Pons (tissue), 1 donor: ENCODE measurements at places on chromosomes 4 and X.

GRCh38 chrX:125175991-125176584 is 143.6 kb upstream of the TEX13C start:
- DNase-seq = no peak

DNA sequence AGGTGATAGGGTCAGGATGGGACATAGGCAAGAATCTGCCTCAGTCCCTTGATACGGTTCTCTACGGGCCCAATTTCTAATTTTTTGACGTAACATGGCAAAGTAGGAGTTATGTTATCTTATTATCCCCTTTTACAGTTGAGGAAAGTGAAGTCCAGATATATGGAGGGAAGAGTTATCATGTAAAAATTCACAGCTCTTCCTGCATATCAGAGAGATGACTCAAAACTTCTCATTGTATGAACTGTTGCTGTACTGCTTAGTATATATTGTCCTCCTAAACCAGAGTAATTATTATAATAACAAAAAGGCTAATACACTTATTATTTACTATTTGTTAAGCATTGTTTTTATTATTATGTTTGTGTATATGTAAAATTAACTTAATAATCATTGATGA is 260.5 kb upstream of the IGFBP7 start:
- no peak for DNase-seq

DNA sequence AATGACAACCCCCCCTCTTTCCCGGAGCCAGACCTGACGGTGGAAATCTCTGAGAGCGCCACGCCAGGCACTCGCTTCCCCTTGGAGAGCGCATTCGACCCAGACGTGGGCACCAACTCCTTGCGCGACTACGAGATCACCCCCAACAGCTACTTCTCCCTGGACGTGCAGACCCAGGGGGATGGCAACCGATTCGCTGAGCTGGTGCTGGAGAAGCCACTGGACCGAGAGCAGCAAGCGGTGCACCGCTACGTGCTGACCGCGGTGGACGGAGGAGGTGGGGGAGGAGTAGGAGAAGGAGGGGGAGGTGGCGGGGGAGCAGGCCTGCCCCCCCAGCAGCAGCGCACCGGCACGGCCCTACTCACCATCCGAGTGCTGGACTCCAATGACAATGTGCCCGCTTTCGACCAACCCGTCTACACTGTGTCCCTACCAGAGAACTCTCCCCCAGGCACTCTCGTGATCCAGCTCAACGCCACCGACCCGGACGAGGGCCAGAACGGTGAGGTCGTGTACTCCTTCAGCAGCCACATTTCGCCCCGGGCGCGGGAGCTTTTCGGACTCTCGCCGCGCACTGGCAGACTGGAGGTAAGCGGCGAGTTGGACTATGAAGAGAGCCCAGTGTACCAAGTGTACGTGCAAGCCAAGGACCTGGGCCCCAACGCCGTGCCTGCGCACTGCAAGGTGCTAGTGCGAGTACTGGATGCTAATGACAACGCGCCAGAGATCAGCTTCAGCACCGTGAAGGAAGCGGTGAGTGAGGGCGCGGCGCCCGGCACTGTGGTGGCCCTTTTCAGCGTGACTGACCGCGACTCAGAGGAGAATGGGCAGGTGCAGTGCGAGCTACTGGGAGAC is 1.6 kb downstream of the PCDH10 start:
- DNase-seq = peak; percentile 41

DNA sequence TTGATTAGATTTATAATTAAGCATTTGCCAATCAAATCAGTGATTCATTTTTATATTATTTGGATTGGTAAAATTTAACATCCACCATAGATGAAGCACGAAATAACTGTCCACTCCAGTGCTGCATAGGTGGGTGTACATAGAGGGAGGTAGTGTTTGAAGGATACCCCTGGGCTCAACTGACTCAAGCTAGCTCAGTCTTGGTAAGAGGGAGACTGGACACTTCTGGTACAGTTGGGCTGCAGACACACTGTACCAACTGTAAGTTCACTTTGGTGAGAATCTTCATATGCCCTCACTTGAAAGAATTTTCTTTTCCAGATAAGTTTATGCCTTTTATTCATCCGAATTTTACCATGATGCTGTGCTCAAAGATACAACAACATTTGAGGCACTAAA is 48.6 kb upstream of the UGT2B15 start:
- DNase-seq = no peak

DNA sequence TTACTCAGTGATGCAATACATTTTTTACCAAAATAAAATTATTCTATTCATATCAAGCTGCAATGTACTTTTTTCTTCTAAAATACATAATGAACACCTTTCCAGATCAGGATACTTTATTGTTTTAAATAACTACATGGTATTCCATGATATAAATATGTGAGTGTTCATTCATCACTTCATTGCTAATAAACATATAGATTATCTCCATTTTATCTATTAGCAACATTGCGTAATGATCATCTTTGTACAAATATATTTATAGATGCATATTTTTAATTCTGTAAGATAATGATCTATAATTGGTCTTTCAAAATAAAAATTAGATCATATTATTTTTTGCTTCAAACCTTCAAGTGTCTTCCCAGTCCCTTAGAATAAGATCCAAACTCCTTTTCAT is 156.1 kb upstream of the HHIP start:
- no peak for DNase-seq

GRCh38 chrX:20066968-20067708 is 49.6 kb downstream of the MAP7D2 start:
- DNase-seq = peak; percentile 37

DNA sequence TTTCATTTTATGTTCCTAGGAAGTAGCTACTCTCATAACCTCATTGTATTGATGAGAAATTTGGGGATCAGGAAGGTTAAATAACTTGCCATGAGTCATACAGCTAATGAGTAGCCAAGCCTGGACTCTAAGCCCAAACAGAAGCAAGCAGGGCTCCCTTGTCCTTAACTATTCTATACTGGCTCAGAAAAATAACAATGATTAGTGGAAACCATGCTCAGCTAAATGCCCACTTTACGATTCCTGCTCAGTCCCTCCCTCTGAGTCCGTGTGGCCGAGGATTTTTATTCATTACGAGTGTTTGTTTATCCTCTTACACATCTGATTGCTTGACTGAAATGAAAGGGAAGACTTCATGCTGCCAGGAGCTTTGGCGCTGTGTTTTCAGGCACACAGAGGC is 100.9 kb downstream of the SLC34A2 start:
- no peak for DNase-seq

DNA sequence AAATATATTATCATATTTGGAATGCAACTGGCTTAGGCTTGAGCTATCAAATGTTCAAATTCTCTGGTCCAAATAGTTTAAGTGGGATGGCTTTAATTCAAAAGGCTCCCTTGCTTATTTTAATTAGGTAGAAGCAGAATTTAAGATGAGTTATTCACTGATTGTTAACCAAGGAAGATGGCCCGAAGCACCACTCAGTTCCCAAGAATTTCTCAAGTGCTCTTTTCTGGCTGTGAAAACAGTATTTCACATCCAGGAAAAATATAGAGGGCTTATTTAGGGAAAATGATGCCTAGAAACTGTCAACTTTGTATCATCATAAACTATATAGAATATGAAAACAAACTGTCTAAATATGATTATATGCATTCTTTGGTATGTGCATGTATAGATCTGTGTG is 246.5 kb upstream of the SFRP2 start:
- no peak for DNase-seq

- no peak for DNase-seq
These were observed 129.0 kb downstream of the ARAP2 start for GRCh38 chr4:36115312-36115711.

- DNase-seq = no peak
These were observed 79.5 kb upstream of the FAM9C start for GRCh38 chrX:13123857-13124345.

GRCh38 chr4:123288309-123289025 is 108.1 kb upstream of the SPRY1 start:
- DNase-seq = no peak

- DNase-seq = no peak
These were observed 149.6 kb downstream of the INPP4B start for GRCh38 chr4:142696334-142697122.

- no peak for DNase-seq
These were observed 28.7 kb downstream of the UGT2B7 start for GRCh38 chr4:69124941-69125340.

- peak; percentile 12 for DNase-seq
These were observed 83.6 kb downstream of the CHM start for GRCh38 chrX:85963736-85964135.

DNA sequence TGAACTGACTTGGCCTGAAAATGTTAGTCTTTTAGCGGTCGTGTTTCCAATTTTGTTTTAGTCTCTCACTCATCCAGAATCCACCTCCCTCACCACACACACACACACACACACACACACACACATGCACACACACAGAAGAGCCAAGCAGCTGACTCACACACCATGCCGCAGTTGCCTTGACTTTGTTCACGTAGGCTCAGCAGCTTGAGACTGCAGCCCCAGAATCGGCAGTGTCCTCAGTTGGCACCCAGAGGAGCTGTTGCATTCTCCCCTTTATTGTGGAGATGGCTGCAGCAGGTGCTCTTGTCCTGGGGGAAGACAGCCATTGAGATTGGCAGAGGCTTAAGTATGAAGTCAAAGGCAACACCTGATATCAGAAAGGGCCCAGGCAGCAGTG is 20.9 kb upstream of the XPNPEP2 start:
- DNase-seq = no peak

- peak; percentile 10 for DNase-seq
These were observed 100.7 kb upstream of the AMOT start for GRCh38 chrX:112941209-112941837.

DNA sequence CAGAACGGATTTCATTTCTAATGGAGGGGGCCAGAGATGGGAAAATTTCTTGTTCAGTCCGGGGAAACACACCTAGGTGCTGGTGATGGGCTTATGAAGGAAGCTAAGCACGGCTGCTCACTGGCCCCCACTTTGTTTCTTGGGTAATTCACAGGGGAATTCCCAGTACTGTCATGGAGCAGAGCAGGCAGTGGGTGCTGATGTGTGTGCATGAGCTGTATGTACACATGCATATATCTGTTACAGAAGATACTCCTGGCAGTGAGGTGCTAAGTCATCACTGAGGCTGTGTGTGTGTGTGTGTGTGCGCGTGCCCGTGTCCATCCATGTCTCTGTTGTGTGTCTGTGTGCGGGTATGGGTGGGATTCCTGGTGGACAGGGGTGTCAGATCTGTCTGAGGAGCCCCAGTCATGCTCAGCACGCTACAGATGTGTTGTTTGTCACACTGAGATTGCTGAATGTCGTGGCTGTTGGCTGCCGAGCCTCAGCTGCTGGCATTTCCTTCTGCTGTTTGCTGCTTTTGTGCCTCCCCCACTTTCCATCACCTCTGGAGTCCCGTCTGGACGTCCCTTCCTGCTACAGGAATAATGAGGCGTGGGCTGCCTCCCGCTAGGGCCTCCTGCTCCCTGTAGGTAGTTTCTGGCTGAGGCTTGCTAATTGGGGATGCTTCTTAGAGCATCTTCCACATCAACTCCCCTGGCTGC is 53.3 kb downstream of the JADE1 start:
- DNase-seq = no peak

DNA sequence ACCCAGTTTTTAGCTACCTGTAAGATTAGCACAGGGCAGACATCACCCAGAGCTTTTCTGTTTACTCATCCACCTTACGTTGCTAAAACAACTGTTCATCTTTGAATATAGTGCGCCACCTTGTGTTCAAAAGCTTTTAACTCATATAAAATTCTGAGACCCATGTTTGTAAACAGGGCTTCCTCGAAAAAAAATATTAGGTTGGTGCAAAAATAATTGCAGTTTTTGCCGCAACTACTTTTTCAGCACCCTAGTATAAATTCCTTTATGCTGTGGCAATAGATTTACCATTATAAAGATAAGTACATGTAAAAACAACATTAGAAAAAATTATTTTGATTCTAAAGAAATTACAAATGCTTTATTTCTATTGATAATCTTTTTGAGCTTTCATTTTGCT is 147.9 kb downstream of the LRBA start:
- peak; percentile 86 for DNase-seq

DNA sequence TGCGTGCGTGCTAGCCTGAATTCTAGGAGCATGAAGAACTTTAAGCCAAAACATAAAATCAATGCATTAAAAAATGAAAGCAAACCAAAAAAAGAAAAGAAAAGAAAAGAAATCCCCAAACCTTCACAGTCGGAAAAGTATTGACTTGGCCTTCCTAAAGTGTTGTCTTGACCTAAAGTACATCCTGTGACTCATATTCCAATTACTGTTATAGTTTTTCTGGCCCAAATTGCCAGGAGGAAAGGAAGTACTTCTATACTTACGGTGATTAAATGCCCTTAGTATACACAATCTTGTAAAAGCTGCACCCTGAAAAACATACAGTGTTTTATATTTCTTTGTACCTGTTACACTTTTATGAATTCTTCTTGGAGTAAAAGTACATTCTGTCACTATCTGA is 512.8 kb downstream of the ANKRD50 start:
- DNase-seq = no peak

- no peak for DNase-seq
These were observed 85.3 kb upstream of the SLC4A4 start for GRCh38 chr4:71253545-71253944.

- DNase-seq = no peak
These were observed 5.3 kb upstream of the CFP start for GRCh38 chrX:47634871-47635575.
